ENCODE measurements at places on chromosomes 12 and 14. TPM values are rescaled to one million over a fixed set of nuclear protein-coding genes. Genes with fewer than 3 reads are reported as not detected.

NEUROD4 gene
- not detected for total RNA-seq

MYF6 gene
- not detected for total RNA-seq

CELA1 gene
- total RNA-seq = not detected

MCRS1 gene
- total RNA-seq = 64.9 TPM

FGF23 gene
- total RNA-seq = not detected

ADCY6 gene
- 11.3 TPM for total RNA-seq

SLC7A8 gene
- 1.9 TPM for total RNA-seq

EPS8 gene
- 51.8 TPM for total RNA-seq

RNU4-1 gene
- total RNA-seq = not detected

MGAT4C gene
- total RNA-seq = 0.05 TPM

IKBIP gene
- 65.1 TPM for total RNA-seq

ZDHHC22 gene
- total RNA-seq = 0.29 TPM

KRT71 gene
- total RNA-seq = not detected

SLC25A47 gene
- not detected for total RNA-seq

TMPRSS12 gene
- not detected for total RNA-seq

PRORP gene
- total RNA-seq = 34.0 TPM

PIGH gene
- 18.5 TPM for total RNA-seq

KRT8 gene
- 4,552 TPM for total RNA-seq

ASPG gene
- 0.15 TPM for total RNA-seq

KLRD1 gene
- not detected for total RNA-seq

CNIH1 gene
- total RNA-seq = 254 TPM

TAS2R8 gene
- not detected for total RNA-seq

MIS18BP1 gene
- total RNA-seq = 20.1 TPM

C12orf56 gene
- 0.05 TPM for total RNA-seq

DPPA3 gene
- not detected for total RNA-seq

EID3 gene
- total RNA-seq = 5.7 TPM

CLEC6A gene
- not detected for total RNA-seq

NYNRIN gene
- 0.44 TPM for total RNA-seq

CBLN3 gene
- total RNA-seq = 1.0 TPM

TOMM20L gene
- not detected for total RNA-seq

PLCZ1 gene
- total RNA-seq = not detected

RTN1 gene
- not detected for total RNA-seq
